CD8-positive, alpha-beta memory T cell (primary cell): ENCODE measurements at places on chromosomes 6 and 20. TPM values are rescaled to one million over a fixed set of nuclear protein-coding genes. Genes with fewer than 3 reads are reported as not detected.
A peak's percentile ranks its signal among the peaks of the same experiment; 100 is the strongest.

DNA sequence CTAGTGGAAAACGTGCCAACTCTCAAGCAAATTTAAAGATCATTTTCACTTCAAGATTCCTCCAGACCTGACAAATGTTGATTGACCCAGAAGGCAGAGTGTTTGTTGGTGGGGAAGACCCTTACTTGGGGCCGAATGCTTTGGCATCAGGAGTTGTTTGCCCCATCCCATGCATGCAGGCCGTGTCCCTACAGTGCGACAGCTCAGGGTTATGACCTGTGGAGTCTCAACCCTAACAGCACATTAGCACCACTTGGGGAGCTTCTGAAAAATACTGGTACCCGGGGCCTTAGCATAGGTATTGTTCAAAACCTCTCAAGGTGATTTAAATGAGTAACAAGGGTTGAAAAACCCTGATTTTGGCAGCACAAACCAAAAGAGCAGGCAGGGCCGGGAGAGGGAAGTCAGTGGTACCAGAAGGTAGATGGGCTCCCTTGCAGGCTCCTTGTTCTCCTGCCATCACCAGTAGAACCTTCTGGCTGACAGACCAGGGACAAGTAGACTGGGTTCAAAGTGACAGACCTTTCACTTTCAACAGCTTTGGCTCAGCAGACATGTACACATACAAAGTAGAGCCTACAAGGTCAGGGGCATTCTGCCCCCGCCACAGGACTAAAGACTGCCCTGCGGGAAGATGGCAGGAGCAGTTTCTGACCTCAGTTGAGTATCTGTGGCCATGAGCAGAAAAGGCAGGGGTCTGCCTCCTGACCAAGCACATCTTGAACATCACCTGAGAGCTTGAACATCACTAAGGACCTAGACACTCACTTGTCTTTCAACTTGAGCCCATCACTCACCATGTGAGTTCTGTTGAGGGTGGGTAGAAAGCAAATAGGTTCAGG, 39.6 kb downstream of the PLCG1 start:
- no peak overlapping the region for H3K4me3 ChIP-seq
- H3K36me3 ChIP-seq = peaks cover 33% of the 10 kb centered on the region
- no peaks in the 10 kb centered on the region for H3K4me1 ChIP-seq
- no peak overlapping the region for H3K27ac ChIP-seq

GRCh38 chr20:37421988-37422387, 76.0 kb downstream of the SRC start:
- no peak overlapping the region for H3K4me3 ChIP-seq
- H3K27ac ChIP-seq = no peak overlapping the region
- peaks cover 12% of the 10 kb centered on the region for H3K27me3 ChIP-seq
- H3K4me1 ChIP-seq = no peaks in the 10 kb centered on the region
- H3K36me3 ChIP-seq = no peaks in the 10 kb centered on the region
- no peak for DNase-seq

DNA sequence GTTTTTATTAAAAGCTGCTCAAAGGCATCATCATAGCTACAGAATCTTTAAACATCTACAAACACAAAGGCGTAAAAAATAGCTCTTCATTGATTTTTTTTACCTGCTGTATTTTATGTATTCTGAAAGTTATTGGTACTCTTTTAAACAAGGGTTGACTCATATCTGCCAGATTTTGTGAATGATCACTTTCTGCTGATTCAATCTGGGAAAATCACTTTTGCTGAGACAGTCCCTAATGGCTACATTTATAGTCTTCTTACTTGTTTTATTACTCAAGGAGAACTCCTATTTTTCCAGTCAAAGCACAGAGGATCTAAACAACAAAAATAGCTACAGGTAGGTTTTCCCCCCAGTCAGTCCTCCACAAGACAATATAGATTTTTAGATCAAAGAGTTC, 739.0 kb downstream of the CBLN4 start:
- H3K4me3 ChIP-seq = no peak overlapping the region
- no peaks in the 10 kb centered on the region for H3K4me1 ChIP-seq
- no peaks in the 10 kb centered on the region for H3K36me3 ChIP-seq
- H3K27me3 ChIP-seq = no peaks in the 10 kb centered on the region

- no peaks in the 10 kb centered on the region for H3K36me3 ChIP-seq
- no peak for DNase-seq
- no peaks in the 10 kb centered on the region for H3K4me1 ChIP-seq
- H3K4me3 ChIP-seq = no peak overlapping the region
- H3K27ac ChIP-seq = no peak overlapping the region
These were observed 55.5 kb upstream of the PDE10A start for GRCh38 chr6:165718491-165718891.

DNA sequence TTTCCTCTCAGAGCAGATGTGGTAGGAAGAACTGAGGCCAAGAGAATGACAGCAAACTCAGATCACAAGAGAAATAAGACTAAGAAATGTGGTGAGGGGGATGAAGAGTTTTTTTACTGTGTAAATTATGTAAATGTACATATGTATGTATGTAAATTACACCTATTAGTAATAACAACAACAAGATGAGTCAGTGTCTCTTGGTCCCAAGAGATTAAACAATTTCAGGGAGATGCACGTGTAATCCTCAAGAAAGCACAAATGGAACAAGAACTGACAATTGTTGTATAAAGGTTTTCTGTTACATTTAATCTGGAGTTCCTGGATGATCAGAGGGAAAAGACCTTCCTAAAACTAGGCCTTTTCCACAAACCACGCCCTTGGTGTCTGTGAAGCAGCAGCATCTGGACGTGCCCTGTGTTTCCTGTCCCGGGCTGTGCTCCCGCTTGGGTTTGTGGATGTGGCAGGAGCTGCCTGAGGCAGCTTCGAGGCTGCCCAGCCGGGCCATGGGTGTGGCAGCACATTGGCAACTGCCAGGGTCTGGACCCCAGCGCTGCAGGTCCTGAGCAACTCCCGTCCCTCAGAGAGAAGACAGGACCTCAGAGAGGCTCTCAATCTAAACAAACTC, 994 bp downstream of the CLDN20 start:
- peaks cover under 1% of the 10 kb centered on the region for H3K36me3 ChIP-seq
- H3K27ac ChIP-seq = no peak overlapping the region
- no peaks in the 10 kb centered on the region for H3K4me1 ChIP-seq
- no peak for DNase-seq
- H3K27me3 ChIP-seq = no peaks in the 10 kb centered on the region
- H3K4me3 ChIP-seq = no peak overlapping the region

The LPA gene
- total RNA-seq = not detected

The THBS2 gene
- total RNA-seq = not detected

The SYNDIG1 gene
- not detected for total RNA-seq

GRCh38 chr20:1651268-1652058, 6.1 kb downstream of the SIRPG start:
- peak overlapping the region; percentile 3 for H3K4me3 ChIP-seq
- no peak for DNase-seq
- H3K4me1 ChIP-seq = peaks cover 78% of the 10 kb centered on the region
- H3K27ac ChIP-seq = no peak overlapping the region
- no peaks in the 10 kb centered on the region for H3K27me3 ChIP-seq

The RIMS1 gene
- total RNA-seq = not detected
